H54 (cell line): ENCODE measurements at places on chromosomes 2 and 18.
A peak's percentile ranks its signal among the peaks of the same experiment; 100 is the strongest.

DNA sequence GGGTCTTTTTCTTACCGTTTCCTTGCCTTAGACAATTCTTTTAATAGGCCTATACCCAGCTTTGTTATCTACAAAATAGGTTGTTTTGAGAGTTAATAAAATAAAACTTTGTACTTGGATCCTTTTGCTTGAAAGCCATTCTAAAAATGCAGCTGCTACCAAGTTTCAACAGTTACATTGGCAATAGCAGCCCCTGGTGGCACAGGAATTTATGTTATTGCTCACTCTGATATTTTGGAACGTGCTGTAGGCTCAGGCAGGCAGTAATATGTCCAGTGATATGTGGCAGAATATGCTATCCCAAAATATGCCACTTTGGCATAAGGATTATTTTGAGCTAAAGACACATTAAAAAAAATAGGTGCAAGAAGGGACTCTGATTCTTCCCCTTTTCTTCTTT lies 6.7 kb upstream of the COMMD1 start:
- DNase-seq: no peak

GRCh38 chr18:59189746-59190145 lies 30.2 kb upstream of the GRP start:
- DNase-seq: no peak

GRCh38 chr2:71743995-71744675 lies 290.8 kb downstream of the DYSF start:
- DNase-seq: no peak

- DNase-seq: no peak
Measured at GRCh38 chr2:58539973-58540372, 298.8 kb upstream of the FANCL start.

- no peak for DNase-seq
Measured at GRCh38 chr2:237701859-237702390, 74.5 kb downstream of the LRRFIP1 start.

- no peak for DNase-seq
Measured at GRCh38 chr2:40740419-40740818, 288.5 kb upstream of the SLC8A1 start.

- no peak for DNase-seq
Measured at GRCh38 chr18:54774423-54774822, 53.9 kb upstream of the RAB27B start.

DNA sequence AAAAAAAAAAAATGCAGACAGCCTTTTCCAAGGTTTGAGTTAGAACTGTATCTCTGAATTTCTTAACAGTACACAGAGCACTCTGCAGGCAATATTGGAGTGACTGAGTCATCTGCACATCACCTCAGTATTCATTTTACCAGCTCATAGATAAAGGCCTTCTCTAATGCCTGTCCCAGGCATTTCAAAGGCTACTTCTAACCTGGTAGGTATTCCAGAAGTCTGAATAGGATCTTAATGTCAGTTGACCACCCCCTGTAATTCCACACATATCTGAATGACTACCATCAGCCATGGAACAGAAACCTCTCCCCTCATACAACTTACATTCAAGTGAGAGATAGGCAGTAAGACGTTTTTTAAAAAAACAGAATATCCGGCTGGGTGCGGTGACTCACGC lies 9.0 kb downstream of the METTL21A start:
- peak; percentile 13 for DNase-seq

DNA sequence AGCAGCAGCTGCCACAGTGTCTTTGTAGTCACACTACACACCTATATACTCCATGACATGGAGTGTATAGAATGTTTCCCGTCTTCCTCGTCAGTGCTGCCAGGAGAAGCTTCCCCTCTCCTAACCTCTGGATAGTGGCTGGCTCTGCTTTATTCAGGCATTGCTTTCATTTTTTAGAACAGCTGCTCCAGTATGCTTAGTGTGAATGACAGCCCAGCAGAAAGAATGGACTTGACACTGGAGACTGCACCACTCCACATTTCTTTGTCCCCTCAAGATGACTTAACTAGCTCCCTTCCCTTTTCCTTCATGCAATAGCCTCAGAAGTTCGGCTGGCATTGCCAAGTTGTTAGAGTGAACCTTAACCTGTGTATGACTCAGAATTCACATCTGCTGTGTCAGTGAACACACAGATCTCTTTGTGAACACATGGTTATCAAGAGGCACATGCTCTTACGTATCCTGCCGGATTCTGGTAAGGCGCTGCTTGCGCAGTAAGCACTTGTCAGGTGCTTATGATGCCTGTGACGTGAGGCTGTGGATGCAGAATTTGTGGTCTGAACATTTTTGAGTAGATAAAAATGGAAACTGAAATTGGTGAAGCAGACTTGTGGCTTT lies 73.9 kb downstream of the NEDD4L start:
- peak; percentile 37 for DNase-seq

DNA sequence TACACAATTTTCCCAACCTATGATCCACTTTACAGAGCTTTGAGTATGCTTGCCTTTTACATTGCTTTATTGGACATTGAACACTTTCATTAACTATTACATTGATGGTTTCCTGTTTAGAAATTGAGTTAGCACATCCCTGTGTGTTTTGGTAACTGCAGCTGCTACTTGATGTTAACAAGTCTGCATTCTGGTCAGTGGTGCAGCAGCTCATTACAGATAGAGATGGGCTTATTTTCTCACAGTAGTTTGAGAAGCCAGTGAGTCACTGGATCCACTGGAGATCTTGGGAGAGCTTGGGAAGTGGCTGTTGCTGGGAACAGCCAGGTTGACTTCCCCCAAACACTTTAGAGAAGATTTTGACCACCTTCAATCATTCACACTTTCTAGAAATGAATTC lies 150.5 kb downstream of the ARHGAP15 start:
- DNase-seq: no peak

GRCh38 chr18:35999925-36000324 lies 27.4 kb downstream of the RMP24 start:
- no peak for DNase-seq

DNA sequence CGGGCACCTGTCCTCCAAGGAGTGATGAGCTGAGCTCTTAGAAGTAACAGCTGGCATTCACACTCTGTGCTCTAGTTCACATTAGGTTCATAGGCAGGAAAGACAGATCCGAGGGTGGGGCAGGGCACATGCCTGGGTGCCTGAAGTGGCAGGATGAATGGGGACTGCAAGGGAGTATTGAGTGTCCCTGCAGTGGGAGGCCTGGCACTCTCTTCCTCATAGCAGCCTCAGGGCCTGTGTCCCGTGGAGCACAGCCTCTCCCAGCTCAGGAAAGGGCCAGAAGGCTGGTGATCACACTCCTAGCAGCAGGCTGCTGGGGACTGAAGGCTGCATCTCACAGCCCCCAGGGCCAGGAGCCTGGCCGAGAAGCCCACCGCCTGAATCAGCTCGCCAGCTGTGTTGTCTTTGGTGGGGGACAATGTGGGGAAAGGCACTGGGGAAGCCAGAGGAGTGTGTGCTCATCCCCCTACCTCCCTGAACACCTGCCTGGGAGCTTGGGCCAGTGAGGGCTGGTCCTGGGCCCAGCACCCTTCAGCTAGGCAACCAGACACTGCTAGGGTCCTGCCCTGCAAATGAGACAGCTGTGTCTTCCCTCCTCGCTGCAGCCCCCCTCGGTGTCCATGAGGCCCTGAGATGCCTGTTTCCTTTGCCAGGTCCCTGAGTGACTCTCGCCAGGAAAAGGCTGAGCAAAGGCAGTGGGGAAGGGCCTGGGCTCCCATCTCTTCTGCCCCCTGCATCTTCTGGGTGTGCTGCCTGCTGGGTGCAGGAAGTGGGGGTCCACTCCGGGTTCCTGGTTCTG lies 48.2 kb upstream of the HS6ST1 start:
- no peak for DNase-seq

DNA sequence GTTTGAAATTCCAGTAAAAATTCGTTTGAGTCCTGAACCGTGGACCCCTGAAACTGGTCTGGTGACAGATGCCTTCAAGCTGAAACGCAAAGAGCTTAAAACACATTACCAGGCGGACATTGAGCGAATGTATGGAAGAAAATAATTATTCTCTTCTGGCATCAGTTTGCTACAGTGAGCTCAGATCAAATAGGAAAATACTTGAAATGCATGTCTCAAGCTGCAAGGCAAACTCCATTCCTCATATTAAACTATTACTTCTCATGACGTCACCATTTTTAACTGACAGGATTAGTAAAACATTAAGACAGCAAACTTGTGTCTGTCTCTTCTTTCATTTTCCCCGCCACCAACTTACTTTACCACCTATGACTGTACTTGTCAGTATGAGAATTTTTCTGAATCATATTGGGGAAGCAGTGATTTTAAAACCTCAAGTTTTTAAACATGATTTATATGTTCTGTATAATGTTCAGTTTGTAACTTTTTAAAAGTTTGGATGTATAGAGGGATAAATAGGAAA lies 80.7 kb downstream of the ACSL3 start:
- no peak for DNase-seq

- no peak for DNase-seq
Measured at GRCh38 chr2:111138839-111139238, 18.1 kb downstream of the BCL2L11 start.

DNA sequence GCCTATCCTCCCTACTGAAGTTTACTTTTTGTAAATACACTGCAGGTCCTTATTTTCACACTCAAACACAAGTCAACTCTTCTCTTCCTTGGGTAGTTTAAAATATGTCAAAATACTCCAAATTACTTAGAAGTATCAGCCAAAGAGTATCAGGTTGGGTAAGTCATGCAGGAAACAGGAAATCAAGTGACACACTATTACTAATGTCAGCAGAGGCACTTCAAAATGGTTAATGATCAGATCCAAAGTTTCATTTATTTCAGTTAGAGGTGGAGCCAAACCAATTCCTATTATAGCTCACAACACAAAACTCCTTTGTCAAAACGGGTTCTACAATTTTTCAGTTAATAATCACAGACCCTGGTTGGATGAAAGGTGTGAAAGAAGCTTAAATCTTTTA lies 54.2 kb downstream of the DLGAP1 start:
- no peak for DNase-seq

- DNase-seq: no peak
Measured at GRCh38 chr2:65999796-66000195, 435.1 kb upstream of the MEIS1 start.

DNA sequence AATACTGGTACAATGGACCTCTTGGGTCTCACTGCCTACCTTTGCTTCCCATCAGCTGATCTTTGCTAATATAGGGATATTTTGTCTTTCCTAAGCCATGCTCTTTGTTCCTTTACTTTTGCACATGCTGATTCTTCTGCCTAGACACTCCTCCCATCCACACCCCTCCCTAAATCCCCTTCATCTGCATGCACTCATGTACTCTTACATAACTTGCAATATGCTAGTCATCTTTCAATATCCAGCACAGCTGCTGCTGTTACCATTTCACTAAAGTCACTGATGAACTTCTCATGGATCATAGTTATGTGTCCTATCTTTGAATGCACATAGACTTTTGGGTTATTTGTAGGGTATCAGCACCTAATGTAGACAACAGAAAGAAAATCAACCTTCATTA lies 18.5 kb upstream of the DTNA start:
- DNase-seq: no peak

DNA sequence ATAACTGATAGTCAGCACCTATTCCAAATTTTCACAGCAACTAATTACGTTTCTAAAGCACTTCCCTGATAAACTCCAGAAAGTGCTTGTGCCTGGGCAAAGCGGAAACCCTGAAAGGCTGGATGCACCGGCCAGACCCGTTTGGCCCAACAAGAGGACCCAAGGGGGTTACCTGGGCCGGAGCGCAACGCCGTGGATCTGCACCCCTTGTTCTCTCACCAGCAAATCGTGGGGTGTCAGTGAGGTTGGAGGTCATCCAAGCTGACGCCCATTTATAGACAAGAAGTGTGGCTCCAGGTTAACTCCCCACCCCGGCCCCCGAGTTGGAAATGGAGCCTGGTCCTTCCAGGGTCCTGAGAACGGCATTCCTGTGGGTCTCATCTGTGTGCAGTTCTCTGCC lies 167.0 kb upstream of the HDAC4 start:
- DNase-seq: no peak

- DNase-seq: no peak
Measured at GRCh38 chr2:121567957-121568409, 37.3 kb downstream of the RNU4ATAC start.

- no peak for DNase-seq
Measured at GRCh38 chr2:182128821-182129707, 143.4 kb downstream of the PPP1R1C start.
